Activated CD8-positive, alpha-beta memory T cell treated with anti-CD3 and anti-CD28 coated beads for 24 hours (primary cell): ENCODE measurements at places on chromosomes 4 and X.

DNA sequence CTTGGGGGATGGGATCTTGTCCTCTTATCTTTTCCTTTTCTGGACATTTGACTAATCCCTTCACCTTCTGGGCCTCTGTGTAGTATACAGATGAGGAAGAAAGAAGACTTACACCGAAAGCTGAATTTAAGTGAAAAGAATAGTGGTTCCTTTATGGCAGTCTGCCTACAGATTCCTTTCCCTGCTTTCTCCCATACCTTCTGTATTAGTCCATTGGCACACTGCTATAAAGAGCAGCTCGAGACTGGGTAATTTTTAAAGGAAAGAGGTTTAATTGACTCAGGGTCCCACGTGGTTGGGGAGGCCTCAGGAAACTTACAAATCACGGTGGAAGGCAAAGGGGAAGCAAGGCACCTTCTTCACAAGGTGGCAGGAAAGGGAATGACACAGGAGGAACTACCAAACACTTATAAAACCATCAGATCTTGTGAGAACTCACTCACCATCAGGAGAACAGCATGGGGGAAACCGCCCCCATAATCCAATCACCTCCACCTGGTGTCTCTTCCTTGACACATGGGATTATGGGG is 34.0 kb upstream of the CD38 start:
- DNase-seq: no peak

DNA sequence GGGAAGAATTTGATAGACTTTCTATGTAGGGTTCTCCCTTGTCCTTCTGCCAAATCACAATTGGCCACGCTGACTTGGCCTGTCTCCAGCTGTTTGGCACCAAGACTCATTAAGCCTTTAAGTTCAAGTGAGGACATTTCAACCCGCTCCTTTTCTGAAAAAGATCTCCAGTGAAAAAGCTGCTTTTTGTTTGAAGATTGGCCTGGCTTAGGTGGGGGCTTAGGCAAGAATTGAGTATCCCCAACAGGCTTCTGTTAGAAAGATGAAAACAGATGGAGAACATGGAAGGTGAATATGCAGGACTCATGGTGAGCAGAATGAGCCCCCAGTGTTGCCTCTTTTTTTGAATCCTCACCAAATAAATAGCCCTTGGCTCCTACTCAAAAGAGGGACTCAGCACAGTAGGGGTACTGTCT is 28.5 kb upstream of the LIMCH1 start:
- DNase-seq: no peak

- DNase-seq: no peak
Measured at GRCh38 chr4:11605597-11605996, 176.9 kb upstream of the HS3ST1 start.

DNA sequence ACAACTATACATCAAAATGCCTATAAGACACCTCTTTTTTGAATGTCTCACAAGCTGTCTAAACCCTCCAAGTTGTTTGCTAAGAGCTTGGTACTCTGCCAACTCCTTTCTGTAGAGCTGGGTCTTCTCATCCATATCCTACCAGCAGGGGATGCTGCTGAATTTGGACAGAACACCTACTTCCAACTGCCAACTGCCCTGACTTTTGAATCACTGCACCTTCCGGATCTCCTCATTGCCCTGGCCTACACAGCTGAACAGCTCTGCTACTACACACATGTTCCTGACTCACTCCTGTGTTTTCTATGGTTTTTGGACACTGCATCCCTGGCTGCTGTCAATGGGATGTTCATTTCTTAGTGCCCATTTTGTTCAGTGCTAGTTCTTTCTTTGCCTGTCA is 18.7 kb downstream of the FAM184B start:
- no peak for DNase-seq

GRCh38 chr4:23333556-23333945 is 556.3 kb downstream of the PPARGC1A start:
- DNase-seq: no peak
